Epithelial cell of proximal tubule (primary cell): ENCODE measurements at places on chromosomes 11 and 22.

- DNase-seq: no peak
These were observed 1457.7 kb downstream of the BRD1 start for GRCh38 chr22:48369789-48370507.

DNA sequence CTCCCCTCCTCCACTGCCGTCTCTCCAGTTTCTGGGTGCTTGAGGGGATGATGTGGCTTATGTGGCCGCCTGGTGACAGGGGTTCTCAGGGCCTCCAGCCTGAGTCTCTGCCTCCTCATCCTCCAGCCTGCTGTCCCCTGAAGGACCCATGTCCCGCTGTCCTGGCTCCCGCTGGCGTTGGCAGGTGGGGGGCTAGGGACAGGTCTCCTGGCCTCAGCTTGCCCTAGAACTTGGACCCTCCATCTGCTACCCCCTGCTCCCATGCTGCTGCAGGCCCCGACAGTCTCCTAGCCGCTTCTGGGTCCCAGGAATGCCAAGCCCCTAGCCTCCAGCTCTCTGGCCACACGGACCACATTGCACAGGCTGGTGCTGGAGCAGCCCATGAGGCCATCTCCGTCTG is 13.9 kb upstream of the CELSR1 start:
- no peak for DNase-seq

DNA sequence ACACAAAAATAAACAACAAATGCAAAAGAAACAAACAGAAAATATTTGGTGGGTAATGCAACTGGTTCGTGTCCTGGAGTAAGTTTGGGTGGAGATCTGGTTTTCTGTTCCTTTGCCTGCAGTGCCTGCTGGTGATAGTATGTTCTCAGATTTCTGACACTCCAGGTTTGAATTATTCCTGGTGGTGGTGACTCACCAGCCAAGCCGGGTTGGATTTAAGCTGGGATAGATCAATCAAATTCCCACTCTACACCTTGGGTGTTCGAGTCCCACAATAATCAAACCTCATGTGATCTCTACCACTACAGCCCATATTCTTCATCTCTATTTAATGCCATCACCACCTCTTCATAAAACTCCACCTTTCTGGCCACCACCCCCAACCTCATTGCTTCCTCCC is 421.8 kb downstream of the NTM start:
- DNase-seq: no peak

GRCh38 chr11:83459798-83460197 is 173.6 kb upstream of the CCDC90B start:
- no peak for DNase-seq

GRCh38 chr11:78577495-78577894 is 2.8 kb upstream of the NARS2 start:
- DNase-seq: no peak

GRCh38 chr11:102364991-102365390 is 18.0 kb downstream of the BIRC2 start:
- no peak for DNase-seq

GRCh38 chr11:65928667-65929066 is 9.4 kb downstream of the DRAP1 start:
- DNase-seq: no peak

- no peak for DNase-seq
These were observed 82.8 kb downstream of the FLI1 start for GRCh38 chr11:128776424-128777284.

GRCh38 chr22:28017558-28017820 is 98.4 kb upstream of the PITPNB start:
- no peak for DNase-seq

DNA sequence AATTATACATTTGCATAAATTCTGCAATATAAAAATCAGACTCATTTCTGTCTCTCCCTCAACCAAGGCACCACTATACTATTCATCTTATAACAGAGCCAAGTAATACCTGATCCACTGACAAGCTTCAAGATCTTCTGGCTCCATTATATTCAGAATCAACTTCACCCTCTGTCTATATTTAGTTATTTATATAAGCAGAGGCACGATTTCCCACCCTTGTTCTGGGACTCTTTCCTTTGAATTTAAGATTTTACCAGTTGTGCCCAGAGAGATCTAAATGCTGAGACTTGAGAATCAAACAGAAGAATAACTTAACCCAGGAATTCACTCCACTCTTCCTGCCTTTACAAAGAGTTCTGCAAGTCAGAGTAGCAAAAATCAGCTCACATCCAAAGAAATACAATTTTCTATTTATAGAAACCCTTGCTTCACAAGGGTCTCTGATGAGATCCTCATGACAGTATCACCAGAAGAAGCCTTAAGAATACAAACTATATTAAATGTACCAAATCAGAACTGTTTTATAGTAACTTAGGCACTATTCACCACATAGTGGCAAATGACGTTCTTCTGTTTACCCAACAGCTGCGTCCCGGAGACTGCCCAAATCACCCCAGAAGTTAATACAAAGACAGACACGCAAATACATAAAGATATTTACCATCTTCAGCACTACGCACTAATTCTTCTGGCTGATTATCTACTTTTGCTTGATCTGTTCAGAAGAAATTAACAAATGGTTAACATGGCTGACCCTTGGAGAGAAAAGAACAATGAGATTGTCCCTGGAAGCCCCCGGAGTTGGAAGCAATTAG is 32.3 kb upstream of the CCDC89 start:
- no peak for DNase-seq

GRCh38 chr11:123187665-123188507 is 7.2 kb downstream of the CLMP start:
- DNase-seq: no peak

- DNase-seq: no peak
These were observed 19.1 kb downstream of the KCNC1 start for GRCh38 chr11:17753641-17754040.

GRCh38 chr22:20095521-20095920 is 15.5 kb downstream of the DGCR8 start:
- DNase-seq: no peak

DNA sequence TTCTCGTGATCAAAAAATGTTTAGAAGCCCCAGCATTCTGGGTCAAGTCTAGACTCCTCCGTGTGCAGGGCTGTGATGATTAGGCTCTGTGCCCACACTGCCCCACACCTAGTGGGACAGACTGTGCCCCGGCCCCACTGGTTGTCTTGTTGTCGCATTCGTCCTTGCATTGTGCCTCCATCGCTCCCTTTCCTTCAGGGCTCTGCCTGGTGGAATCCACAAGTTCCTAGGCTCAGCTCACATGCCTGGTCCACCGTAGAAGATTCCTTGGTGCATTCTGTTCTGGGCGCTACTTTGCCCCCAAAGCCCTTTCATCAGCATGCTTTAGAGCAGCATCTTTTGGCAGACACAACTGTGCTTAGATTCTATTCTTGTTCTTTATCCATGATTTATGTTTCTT is 23.5 kb upstream of the THY1 start:
- no peak for DNase-seq

DNA sequence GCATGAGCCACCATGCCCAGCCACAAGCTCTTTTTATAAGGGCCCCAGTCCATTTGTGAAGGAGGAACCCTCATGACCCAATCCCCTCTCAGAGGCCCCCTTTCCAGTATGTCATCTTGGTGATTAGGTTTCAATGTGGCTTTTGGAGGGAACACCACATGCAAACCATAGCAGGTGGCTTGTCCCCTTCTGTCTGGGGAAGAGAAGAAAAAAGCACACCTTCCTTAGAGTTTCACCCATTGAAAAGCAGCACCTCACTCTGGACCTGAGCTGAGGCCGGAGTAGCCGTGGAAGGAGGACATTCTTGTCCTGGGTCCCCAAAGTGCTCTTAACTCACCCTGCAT is 25.4 kb downstream of the NEAT1 start:
- DNase-seq: no peak

GRCh38 chr22:17371448-17371847 is 2.2 kb downstream of the CECR2 start:
- DNase-seq: no peak
